ENCODE measurements at places on chromosomes 6 and 20.

- DNase-seq = no peak
Observed at GRCh38 chr6:28462401-28462800, 19.1 kb upstream of the ZSCAN23 start.

- no peak for DNase-seq
Observed at GRCh38 chr6:125357515-125358256, 55.9 kb upstream of the HDDC2 start.

GRCh38 chr20:60583741-60584140 lies 625.5 kb downstream of the CDH26 start:
- no peak for DNase-seq

GRCh38 chr6:28003059-28003458 lies 46.0 kb downstream of the OR2B6 start:
- DNase-seq = no peak

GRCh38 chr6:41557335-41557734 lies 11.2 kb downstream of the FOXP4 start:
- no peak for DNase-seq

Data from SK-N-SH (cell line).